ENCODE measurements at places on chromosomes 7 and 10.

DNA sequence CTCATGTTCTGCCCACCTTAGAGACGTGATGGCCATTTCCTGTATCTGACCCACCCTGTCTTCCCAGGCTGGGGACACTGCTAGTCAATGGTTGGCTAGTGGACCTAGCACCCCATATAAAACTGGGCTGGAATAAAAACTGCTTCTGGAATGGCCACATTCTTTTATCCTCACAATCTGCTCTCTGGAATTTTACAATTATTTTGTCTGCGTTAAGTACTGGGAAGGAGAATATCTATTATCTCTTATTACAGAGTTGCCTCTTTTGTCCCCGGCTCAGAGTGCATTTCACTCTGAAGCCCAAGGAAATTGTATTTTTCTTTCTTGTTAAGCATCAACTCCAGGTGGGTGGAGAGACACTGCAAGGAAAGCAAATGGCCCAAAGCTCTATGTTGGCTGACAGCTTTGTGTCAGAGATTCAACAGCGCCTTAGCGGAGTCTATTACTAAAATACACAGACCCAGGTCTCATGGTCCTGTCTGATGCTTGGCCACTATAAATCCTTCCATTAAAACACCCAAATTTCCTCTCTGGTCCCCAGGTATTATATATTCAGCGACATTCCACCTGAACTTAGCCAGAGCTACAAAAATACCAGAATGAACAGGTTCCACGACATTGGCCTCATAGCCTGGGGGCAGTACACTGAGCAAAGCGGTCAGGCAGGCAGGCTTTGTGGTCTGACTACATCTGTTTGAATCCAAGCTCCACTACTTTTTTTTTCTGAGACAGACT lies 121.7 kb downstream of the PRPF18 start:
- DNase-seq, result no peak

GRCh38 chr10:8183241-8183704 lies 128.8 kb downstream of the GATA3 start:
- DNase-seq, result peak; percentile 70

DNA sequence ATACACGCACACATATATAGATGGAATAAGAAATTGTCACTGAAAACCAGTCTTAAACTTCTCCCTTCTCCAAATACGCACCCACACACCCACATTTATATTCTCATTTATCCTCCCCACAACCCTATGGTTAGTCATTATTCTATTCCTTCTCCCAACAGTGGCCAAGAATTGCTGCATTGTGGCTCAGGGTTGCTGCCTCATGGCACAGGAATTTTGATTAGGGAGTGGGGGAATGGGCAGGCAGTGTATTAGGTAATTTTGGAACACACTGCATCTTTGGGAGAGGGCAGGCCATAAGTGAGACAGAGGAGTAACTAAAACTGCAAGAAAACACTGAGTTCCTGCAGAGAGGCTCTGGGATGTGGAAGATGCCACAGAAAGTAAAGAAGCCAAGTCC lies 35.7 kb downstream of the NAPEPLD start:
- DNase-seq, result no peak

DNA sequence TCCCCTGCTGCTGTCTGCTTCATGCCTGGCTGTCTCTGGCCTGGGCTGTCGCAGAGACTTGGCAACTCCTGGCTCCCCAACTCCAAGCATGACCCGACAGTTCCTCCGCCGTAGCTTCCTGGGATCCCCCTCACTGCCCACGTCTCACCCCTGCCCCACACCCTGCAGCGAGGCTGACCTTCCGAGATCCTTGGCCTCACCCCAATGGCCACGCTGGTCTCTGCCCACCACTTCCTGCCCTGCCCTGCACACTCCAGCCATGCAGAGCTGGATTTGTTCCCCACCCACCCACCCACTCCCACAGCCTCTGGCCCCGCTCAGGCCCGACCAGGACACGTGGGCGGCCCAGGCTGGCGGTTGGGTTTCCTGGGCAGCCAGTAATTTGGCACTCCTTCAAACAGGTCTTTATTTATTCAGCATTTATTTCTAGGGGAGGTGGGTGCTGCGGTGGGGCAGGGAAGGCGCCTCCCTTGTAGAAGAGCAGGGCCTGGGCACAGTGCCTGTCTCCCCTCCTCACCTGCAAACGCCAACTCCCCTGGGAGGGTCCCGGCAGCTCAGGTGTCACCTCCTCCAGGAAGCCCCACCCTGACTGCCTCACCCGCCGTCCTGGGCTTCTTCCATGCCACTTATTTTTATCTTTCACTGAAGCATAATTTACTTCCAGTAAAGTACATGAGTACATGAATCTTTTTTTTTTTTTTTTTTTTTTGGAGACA lies 25.5 kb downstream of the GTF2IRD1 start:
- no peak for DNase-seq

GRCh38 chr7:81869670-81870069 lies 99.8 kb upstream of the HGF start:
- DNase-seq, result no peak

DNA sequence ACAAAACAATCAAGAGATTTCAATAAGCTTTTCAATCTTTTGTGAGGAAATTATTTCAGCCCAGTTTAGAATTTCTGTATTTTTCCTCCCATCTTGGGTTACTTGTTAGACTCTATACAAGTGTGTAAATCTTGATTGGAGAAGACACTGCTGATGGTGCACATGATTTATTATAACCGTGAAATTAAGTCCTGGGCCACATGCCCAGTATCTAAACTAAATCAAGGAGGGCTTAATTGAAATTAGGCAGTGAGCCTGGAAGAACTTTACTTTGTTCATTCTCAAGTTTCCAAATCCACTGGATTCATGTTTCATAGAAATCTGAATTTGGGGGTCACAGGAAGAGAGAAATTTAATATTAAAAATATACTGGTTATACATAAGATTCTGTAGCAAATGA lies 44.5 kb downstream of the CSTF2T start:
- no peak for DNase-seq

- no peak for DNase-seq
Observed at GRCh38 chr10:32889631-32890212, 68.3 kb downstream of the ITGB1 start.

- no peak for DNase-seq
Observed at GRCh38 chr10:73907841-73908517, 3.0 kb upstream of the PLAU start.

DNA sequence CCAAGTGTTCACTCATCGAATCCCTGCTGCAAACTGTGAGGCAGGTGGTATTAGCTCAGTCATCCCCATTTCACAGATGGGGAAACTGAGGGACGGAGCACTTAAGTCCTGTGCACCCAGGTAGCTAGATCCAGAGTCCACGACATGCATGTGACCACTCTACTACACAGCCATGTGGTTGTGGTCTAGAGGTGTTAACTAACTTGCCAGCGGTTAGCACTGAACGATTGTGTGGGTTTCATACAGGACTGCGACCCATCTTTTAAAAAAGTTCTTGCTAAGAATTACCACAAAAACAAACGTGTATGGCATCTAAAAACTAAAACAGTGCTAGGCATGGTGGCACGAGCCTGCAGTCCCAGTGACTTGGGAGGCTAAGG lies 16.1 kb upstream of the ABCC2 start:
- no peak for DNase-seq

DNA sequence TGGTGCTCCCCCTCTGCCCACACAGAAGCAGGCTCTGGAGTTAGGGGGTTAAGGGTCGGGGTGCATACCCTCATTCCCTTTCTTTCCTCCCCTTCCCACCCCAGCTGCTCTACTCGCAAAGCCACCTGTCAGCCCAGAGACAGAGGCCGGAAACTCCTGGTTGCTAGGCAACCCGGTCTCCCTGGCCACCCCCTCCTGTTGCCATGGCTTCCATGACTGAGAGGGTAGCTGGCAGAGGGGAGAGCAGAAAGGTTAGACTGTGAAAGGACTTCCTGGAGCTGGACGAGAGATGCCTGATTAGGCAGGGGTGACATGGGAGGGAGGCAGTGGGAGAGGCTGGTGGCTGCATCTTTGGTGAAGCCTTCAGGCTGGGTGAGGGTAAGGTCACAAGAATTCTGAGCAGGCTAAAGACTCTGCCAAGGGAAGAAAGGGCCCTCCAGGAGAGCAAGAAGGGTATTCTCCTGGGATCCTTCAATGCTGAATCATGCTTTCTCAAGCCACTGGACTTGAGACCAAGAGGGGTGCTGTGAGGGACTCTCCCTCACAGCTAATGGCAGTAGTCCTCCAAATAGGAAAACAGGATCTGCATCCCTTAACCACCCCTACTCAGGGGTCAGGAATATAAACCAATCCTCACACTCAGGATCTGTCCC lies 5.4 kb downstream of the PSD start:
- peak; percentile 38 for DNase-seq

DNA sequence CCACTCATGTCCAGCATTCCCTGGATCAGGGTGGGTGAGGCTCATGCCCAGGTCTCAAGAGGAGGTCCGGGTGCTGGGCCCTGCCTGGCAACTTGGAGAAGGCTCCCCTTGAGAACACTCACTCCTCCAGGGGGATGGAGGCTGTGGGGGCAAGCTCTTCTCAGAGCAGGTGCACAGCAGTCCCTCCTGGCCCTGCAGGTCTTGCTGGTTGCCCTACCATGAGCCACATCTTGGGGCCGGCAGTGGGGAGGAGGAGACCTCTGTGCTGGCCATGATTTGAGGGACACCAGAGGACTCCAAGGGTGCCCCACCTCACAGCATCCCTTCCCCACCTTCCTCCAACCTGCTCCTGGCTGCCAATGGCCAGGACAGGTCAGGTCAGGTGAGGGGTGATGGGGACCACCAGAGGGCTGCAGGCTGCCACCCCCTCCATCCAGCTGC lies 87.4 kb upstream of the RET start:
- no peak for DNase-seq

DNA sequence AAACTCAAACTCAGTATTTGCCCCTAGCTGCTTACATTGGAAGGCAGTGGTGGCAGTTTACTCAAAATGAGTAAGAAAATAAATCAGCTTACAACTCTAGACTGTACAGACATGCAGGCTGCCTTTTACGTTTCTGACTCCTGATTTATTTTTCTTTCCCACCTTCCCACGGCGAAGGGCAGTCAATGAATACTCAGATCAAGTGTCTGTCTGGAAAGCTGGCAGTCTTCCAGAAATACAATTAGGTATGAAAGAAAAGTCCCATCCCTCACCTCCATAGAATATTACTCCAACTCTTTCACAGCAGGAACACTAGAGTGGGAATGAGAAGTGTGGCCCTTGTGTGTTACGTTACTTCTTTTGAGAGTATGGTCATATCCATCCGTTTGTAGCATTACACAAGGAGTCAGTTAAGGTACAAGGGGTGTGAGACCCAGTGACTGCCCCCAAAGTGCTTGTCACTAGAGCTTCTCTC lies 1.3 kb upstream of the PAPSS2 start:
- no peak for DNase-seq

DNA sequence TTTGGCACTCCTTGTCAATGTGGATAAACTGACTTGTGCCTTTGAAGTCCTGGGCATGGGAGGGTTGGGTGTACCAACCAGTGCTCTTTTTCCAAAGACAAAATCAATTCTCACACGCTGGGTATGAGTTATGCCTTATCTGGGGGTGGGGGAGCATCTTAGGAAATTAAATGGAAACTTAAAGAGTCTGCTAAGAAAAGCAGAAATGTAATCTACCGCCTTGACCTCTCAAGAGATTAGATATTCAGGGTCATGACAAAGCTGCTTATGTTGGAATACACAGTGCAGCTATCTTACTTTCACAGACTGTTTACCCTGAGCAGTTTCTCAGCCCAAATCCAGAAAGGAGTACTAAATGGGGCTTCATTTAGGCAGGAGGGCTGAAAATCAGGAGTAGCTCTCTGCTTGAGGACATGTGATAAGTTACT lies 2.6 kb downstream of the MEST start:
- no peak for DNase-seq

- DNase-seq, result no peak
Observed at GRCh38 chr7:66539902-66540375, 88.7 kb upstream of the KCTD7 start.

DNA sequence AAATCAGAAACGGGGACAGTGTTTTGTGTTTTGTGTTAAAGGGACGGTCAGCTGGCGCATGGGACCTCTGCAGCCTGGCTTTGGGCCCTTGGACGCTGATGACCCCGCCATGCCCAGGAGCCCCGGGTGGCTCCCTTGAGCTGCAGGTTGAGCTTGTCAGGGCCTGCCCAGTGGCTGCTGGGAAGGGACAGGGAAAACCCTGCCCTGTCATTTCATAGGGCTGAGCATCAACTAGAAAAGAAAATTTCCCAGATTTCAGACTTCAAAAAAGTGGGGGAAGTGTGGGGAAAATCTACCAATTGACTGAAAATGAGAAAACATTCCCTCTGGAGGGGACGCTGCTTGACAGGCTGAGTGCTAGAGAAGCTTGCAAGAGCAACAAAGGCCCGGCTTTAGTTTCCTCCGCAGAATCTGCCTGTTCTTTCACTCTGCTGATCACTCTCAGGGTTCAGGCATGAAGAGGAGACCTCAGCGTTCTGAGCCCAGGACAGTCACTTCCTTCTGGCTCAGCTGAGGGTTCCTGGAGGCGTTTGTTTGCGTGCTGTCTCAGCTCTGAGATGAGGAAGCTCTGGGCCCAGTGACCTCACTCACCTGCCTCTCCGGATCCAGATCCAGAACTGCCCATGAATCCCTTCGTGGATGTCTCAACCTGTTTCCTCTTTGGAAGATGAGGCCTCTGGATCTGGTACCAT lies 18.6 kb upstream of the DNAJB6 start:
- DNase-seq, result no peak

- DNase-seq, result no peak
Observed at GRCh38 chr7:144670218-144670617, 165.6 kb downstream of the TPK1 start.

DNA sequence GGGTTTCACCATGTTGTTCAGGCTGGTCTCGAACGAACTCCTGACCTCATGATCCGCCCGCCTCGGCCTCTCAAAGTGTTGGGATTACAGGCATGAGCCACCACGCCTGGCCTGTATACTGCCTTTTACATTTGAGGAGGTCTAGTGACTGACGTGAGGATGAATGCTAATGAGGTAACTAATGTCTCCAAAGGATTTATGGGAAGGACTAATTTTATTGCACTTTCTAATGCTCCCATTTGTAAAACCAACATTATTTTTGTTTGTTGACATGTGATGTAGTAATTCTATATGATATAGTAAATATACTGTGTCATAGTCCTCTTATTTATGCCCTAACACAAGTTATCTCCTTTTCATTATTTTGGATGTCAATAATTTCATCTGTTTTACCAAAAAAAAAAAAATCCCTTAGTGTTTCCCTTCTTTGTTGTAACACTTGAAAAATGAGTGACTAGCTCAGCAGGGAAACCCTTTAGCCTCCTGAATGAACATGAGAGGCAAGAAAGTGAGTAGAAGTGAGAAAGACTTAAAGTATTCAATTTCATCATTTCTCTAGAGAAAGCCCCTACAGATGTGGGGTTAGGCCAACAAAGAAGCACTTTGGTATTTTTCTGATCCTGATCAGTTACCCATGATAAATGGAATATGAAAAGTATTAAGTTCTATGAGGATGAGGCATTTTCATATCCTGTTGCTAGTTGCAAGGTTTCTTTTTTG lies 596.9 kb upstream of the PCDH15 start:
- DNase-seq, result no peak
